Mucosa of gallbladder (tissue), 1 donor: ENCODE measurements at places on chromosomes 16 and 17. TPM values are rescaled to one million over a fixed set of nuclear protein-coding genes. Genes with fewer than 3 reads are reported as not detected.

Gene MT1F
- total RNA-seq = 36.6 TPM

- no peak for DNase-seq
Measured at GRCh38 chr16:80743772-80744171, 60.6 kb downstream of the CDYL2 start.

DNA sequence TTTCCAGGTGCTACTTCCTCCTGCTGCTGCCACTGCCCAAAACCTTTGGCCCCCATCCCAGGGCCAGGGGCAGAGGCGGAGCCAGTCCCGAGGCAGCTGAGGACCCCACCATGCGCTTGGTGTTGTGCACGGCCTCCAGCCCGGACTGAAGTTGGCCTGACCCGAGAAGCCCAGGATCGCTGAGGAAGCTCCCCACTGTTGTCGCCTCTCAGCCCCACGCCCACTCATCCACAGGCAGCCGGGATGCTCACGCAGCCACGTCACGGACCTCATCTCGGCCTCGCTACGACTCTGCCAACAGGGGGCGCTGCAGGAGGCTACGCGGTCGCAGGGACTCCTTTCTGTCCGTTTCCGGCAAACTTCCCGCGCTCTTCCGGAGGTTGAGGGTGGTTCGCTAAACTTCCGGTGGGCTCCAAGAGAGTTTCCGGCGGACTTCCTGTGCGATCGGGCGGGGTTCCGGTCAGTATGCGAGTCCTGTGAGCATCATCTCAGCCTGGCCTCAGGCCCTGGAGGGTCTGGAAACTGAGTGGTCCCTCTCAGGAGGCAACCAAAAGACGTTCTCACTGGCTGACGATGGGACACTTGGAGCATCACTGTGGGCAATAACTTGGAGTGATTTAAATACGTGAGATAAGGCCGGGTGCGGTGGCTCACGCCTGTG, 12.4 kb downstream of the ZG16B start:
- peak; percentile 48 for DNase-seq

- no peak for DNase-seq
Measured at GRCh38 chr17:50272711-50273653, 1.3 kb upstream of the TMEM92 start.
